ENCODE measurements at places on chromosomes 7 and 10.

GRCh38 chr10:55091691-55092328, 290.8 kb upstream of the PCDH15 start:
- DNase-seq = no peak

DNA sequence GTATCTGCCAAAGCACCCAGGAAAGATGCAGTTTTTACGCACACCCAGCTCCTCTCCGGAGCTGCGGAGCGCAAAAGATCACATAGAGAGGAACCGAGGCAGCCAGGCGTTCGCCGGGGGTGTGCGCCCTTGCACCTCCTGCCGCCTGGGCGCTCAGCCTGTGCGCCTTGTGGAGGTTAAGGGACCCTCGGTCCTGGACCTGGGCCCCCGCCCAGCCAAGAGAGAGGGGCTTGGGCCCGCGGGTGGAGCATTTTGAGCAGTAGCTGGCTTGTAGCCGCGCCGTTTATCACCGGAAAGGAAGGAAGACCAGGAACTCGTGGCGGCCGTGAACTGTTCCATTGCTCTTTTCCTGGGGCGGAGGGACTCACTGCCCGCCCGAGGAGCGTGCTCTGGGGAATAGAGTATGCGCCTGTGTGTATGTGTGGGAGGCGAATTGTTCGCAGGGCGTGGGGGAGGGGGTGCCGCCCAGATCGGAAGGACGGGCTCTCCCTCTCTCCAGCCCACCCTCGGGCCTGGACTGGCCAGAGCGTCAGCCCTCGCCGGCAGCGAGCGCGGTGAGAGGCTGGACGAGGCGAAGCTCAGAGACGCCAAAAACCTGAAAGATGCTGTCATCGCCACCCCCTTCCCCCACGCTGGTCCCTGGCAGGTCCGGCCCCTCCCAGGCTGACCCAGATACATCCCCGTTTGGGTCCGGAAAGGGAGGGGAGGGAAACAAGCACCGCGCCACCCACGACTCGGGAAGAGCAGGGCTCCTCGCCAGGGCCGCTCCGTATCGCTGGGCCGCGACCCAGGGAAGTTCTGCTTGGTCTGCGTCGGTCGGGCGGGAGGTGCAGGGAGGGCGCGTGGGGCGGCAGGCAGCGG, 1.2 kb upstream of the WNT2 start:
- DNase-seq = no peak

DNA sequence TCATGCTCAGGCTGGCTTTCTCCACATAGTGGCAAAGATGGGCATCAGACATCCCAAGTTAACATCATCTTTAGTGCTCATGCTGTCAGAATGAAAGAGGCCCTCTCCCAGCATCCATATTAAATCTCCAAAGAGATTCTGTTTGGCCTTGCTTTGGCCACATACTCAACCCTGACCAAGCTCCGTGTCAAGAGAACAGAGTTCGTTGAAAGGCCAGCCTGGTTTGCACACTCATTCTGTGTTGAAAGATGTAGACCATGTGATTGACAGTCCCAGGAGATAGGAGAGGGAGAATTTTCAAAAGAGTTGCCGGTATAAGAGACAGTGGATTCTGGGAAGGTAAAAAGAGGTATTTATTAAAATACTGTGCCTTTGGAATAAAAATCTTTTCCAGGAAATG, 19.7 kb downstream of the MET start:
- DNase-seq = no peak

DNA sequence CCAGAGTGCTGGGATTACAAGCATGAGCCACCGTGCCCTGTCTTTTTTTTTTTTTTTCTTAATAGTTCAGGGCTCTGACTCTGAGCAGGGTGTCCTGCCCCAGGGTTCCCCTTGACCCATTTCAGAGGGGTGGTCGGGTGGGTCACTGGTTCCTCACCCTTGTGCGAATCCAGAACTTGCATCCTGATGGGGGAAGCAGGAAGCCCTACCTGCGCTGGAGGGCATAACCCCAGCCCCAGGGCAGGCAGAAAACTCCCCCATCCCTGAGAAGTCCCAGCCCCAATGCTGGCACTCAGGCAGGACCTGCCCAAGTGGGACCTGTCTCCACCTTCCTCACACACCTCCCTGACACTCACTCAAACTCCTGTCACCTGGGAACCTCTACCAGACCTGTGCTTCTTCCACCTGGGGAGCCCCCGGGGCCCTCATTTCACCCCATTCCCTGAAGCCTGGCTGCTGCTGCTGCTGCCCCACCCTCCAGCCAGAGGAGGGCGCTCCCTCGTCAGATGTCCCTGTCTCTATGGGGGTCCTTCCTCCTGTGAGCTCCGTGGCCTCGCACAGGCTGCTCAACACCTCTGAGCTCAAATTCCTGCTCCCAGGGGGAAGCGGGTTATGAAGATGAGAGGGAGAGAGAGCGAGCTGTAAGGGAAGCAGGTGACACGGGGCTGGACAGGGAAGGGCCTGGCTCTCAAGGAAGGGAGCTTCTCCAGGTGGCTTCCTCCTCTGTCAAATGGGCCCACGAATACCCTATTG, 15.1 kb upstream of the ZNF273 start:
- no peak for DNase-seq

DNA sequence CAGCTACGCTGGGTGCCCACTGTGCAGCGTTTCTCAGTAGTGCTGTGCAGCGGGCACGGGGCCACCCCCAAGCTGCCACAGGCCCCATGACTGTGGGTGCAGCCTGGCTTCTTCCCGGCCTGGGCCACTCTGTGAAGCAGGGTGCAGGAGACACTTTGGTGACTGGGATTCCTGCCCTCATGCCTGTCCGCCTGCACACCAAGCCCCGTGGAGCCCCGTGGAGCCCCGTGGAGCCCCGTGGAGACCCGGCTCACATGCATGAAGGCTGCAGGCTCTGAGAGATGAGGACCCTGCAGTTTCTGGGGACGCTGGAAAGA, 3.9 kb upstream of the SHH start:
- DNase-seq = no peak

- no peak for DNase-seq
Measured at GRCh38 chr10:123965973-123966895, 74.6 kb upstream of the CPXM2 start.

GRCh38 chr10:125283191-125283835, 123.0 kb upstream of the CTBP2 start:
- DNase-seq = no peak

DNA sequence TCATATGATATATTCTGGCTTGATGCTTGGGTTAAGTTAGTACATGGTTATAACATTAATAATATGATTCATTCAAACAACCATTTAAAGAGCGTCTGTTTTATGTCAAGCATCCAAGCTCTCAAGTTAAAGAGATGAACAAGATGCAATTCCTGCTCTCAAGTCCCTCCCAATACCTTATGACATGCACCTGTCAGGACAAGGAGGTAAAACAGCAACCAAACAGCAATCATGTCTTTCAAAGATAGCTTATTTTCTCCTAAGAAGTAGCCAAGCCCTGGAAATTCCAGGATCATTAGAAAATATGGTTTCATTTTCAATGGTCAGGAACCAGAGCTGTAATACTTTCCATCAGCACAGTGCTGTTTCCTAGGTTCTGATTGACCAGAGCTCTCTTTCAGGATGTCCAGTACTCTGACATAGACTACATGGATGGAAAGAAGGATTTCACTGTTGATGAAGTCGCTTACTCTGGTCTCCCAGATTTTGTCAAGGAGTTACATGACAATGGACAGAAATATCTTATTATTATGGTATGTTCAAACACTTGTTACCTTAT, 29.0 kb downstream of the MGAM2 start:
- no peak for DNase-seq

DNA sequence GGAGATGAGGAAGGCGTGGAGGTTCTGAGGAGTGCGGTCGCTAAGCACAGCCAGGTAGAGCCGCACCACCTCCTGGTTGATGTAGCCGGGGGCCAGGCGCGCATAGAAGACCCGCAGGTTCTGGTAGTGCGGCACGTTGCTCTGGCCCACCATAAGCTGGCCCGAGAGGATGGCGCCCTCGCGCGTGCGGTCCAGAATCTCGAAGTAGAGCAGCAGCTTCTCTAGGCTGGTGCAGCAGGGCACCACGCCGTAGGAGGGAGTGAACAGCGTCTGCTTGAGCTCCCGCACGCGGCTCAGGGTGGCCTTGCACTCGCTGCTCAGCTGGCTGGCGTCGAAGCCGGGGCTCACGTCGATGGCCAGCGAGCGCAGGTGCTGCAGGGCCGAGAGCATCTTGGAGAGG, 77.8 kb upstream of the TNRC18 start:
- no peak for DNase-seq

DNA sequence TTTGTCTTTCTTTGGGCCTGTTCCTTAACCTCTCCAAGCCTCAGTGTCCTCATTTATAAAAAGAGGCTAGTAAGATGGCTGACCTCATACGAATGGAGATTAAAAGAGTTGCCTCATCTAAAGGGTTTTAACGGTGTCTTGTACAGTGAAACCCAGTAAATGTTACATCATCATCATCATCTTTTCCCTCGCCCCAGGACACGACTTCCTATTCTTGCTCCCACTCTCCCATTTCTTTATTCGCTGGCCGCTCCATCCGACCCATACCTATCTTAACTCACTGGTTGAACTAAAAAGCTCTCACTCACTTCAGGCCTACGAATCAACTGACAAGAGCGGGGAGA, 554 bp downstream of the FRA10AC1 start:
- DNase-seq = no peak

- DNase-seq = no peak
Measured at GRCh38 chr7:34222722-34223121, 317.4 kb downstream of the BMPER start.

- DNase-seq = peak; percentile 87
Measured at GRCh38 chr7:5425507-5426225, 2.0 kb upstream of the TNRC18 start.

DNA sequence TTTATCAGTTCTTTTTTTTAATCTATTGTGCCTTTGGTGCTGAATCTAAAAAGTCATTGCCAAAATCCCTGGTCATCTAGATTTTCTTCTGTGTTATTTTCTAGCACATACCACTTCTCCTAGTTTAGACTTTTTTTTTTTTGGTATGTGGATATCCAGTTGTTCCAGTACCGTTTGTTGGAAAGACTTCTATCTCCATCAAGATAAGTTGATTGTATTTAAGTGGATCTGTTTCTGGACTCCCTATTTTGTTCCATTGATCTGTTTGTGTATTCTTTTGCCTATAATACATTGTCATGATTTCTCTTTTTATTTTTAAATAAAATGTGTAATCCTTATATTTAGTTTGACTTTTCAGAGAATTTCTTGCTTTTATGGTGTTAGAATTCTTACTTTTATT, 35.5 kb downstream of the RSBN1L start:
- no peak for DNase-seq

GRCh38 chr10:68084469-68084868, 9.4 kb upstream of the HERC4 start:
- DNase-seq = no peak

DNA sequence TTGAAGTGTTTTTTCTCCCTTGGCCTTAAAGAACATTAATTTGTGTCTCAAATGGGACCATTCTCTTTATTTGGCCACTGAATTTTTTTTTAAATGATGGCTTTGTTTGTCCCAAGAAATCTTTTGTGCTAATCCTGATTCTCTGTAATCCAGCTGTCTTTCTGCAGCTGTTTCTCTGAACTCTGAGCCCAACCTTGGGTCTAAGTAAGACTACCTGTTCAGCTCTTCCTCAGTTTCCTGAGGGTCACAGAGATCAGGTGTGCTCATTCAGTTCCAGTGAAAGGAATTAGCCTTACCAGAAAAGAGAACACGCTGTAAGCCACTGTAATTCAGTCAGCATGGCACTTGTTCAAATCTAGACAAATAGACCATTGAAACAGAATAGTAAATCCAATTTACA, 94.2 kb downstream of the ANKIB1 start:
- no peak for DNase-seq

GRCh38 chr7:98826811-98827231, 43.0 kb downstream of the TMEM130 start:
- DNase-seq = peak; percentile 95

DNA sequence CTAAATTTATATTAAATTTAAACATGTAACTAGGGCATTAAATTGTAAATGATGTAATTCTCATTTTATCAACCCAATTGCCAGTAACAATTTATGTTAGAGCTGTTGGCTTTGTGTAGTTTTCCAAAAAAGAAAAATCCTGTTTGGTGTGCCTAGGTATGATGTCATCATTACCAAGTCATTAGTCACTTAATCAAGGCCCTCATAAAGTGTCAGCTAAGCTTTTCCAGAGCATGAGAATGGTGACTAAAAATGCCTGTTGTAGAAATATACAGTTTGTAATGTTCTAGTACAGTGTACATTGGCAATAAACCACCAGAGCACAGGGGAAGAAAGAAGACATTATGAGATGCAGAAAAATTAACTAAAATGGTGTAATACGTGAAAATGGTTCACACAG, 593.8 kb upstream of the ANKRD30A start:
- no peak for DNase-seq

DNA sequence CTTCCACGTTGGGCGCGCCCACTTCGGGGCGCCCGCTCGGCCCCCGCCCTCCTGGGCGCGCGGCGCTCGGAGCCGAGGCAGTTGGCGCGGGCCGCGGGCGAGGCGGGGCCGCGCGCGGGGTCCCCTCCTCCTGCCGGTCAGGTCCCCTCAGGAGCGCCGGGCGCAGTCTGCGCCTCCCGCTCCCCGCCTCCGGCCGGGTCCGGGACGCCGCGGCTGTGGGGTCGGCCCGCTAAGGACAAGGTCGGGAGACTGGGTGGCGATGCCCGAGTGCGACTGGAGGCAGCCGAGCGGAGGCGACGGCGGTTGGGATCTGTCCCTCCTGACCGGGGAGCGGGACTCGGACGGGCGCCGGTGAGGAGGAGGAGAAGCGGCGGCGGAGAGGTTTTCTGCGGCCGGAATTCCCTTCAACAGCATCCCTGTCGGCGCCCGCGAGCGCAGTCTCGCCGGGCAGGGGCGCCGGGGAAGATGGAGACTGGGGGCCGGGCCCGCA, at the start of gene ATRNL1:
ATRNL1 (plus strand) TSS at position 80 of the 490 bp plus-strand sequence; CDS start at position 466, 386 bp downstream.
- DNase-seq = no peak

DNA sequence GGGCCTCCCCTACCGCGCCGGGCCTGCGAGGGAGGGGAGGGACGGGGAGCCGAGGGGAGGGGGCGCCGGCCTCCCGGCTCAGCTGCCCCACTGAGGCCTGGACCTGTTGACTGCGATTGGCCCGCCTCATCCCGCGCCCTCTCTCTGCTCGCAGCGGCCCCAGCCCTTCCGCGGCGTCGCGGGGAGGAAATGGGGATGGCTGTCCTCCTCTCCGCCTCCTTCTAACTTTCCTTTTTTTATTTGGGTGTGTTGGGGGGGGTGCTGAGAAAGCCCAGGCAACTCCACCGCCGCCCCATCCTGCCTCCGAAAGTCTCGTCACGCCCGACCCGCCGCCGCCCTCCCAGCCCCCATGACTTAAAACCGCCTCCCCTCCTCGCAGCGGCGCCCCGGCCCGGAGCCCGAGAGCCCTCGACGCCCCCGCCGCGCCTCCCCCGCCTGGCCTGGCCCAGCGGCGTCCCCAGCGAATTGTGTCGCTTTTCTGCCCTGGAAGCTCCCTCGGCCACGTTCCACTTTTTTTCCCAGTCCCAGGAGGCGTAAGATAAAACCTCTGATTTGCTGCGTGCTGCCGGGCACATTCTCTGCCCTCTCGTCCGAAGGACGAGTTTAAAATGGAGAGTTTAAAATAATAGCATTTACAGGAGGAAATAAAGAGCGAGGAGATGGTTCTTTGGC, 842 bp upstream of the SKIDA1 start:
- peak; percentile 66 for DNase-seq

DNA sequence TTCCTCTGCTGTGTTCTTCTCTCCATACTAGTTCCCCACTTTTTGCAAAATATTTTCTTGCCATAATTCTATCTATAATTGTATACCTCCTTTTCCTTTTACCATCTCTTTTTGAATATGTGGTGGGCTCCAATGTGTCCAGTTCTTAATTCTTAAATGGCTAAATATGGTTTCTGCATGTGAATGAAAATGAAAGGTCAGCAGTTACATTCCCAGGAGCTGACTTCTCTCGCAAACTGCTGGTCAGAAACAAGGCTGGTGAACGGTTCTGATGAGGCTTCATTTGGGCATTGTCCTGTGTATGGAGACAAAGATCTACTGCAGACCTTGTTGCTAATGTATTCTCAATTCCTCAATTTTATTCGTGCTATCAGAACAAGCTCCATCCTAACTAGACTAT, 309.2 kb downstream of the SNX13 start:
- no peak for DNase-seq

All from NCI-H2171 (cell line).